Thoracic aorta (tissue), 2 donors: ENCODE measurements at places on chromosomes 2 and 18. TPM values are rescaled to one million over a fixed set of nuclear protein-coding genes. Genes with fewer than 3 reads are reported as not detected.

DNA sequence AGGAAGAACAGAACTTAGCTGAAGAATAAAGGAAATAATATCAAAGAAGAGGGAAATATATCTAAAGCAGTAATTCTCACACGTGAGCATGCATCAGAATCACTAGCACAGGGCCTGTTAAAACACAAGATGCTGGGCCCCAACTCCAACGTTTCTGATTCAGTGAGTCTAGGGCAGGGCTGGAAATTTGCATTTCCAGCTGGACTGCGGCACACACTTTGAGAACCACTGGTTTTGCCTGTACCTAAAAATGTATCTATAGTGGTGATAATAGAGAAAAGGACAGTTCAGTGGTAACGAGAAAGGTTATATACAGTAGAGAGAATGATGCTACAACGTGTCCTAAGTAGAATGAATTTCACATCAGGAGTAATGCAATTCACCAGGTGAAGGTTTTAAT, 11.2 kb downstream of the REV1 start:
- no peak overlapping the region for H3K27ac ChIP-seq
- no peak overlapping the region for H3K4me3 ChIP-seq
- no peak for DNase-seq
- peaks cover 23% of the 10 kb centered on the region for H3K4me1 ChIP-seq
- H3K27me3 ChIP-seq = no peaks in the 10 kb centered on the region

DNA sequence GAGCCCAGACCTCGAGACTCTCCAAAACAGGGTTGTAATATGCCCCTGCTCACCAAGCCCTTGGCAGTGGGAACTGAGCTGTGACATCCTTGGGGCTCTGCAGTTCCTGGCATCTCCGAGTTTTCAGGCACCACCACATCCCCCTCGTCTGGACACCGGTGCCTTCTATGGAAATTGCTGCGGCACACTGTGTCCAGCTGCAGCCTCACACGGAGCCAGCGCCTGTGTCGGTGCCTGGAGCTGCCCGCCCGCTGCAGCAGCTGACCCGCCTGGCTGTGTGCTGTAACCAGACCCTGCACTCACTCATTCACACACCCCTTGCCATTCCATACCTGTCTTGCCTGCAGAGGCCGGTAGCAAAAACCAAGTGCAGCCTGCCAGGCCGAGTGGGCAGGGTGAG, 11.8 kb downstream of the IWS1 start:
- H3K27ac ChIP-seq = no peak overlapping the region
- no peaks in the 10 kb centered on the region for H3K27me3 ChIP-seq
- no peaks in the 10 kb centered on the region for H3K36me3 ChIP-seq
- DNase-seq = no peak
- H3K4me1 ChIP-seq = peaks cover 7% of the 10 kb centered on the region

Gene C2orf92
- 32.0 TPM for total RNA-seq

- no peaks in the 10 kb centered on the region for H3K27me3 ChIP-seq
- no peak overlapping the region for H3K4me3 ChIP-seq
- no peak overlapping the region for H3K27ac ChIP-seq
- H3K4me1 ChIP-seq = no peaks in the 10 kb centered on the region
- DNase-seq = no peak
- no peaks in the 10 kb centered on the region for H3K36me3 ChIP-seq
These were observed 31.3 kb upstream of the RAPGEF4 start for GRCh38 chr2:172704072-172704936.

GRCh38 chr2:224555823-224556366, 29.3 kb downstream of the CUL3 start:
- no peak overlapping the region for H3K4me3 ChIP-seq
- no peaks in the 10 kb centered on the region for H3K27me3 ChIP-seq
- H3K36me3 ChIP-seq = no peaks in the 10 kb centered on the region
